ENCODE measurements at places on chromosomes 3 and 15.

GRCh38 chr3:152319256-152319655 lies 50.5 kb downstream of the MBNL1 start:
- DNase-seq: no peak

GRCh38 chr3:143770391-143770790 lies 77.9 kb downstream of the SLC9A9 start:
- DNase-seq: no peak

GRCh38 chr15:58086491-58086890 lies 21.0 kb upstream of the ALDH1A2 start:
- DNase-seq: no peak

- DNase-seq: no peak
These were observed 39.7 kb upstream of the ZNF280D start for GRCh38 chr15:56772868-56773639.

- DNase-seq: no peak
These were observed 60.4 kb downstream of the ARIH1 start for GRCh38 chr15:72534523-72534922.

GRCh38 chr3:40975711-40976121 lies 223.6 kb upstream of the CTNNB1 start:
- DNase-seq: no peak

GRCh38 chr3:118380576-118380975 lies 654.1 kb downstream of the IGSF11 start:
- DNase-seq: no peak

GRCh38 chr3:116199063-116199462 lies 246.2 kb downstream of the LSAMP start:
- DNase-seq: no peak

DNA sequence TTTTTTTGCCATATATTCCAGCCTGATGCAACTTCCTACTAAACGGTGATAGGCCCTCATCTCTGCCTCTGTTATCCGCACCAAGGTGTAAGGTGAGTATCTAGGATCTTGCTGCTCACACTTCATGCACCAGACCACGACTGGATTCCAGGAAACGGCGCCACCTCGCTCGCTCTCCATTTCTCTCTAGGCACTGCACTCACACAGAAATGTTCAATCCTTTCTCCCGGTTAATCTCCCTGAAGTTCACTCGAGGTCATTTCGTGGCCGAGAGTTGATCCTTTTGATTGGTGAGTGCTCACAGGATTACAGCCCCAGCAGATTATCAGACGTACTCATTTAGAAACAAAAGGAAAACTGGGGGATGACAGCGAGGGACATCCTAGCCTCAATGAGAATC lies 28.1 kb downstream of the MCF2L2 start:
- no peak for DNase-seq

DNA sequence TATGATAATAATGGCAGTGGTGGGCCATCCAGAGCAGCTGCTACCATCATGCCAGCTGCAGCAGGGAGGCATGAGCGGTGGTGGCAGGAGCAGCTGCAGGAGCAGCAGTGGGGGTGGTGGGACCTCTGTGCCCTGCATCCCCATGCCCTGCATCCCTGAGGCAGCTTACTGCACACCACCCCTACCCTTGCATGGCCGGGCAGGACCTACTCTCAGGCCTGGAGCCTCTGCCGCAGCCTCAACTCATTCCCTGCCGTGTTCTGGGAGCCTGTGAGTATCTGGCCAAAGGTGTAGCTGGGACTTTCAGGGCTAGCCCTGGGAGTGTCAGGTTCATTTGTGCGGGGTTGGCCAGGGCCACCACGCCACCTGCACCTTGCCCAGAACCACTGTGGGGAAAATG lies 3.3 kb upstream of the XCR1 start:
- no peak for DNase-seq

GRCh38 chr3:170414202-170414663 lies 4.4 kb upstream of the CLDN11 start:
- no peak for DNase-seq

GRCh38 chr3:74107451-74107850 lies 482.7 kb upstream of the PDZRN3 start:
- DNase-seq: no peak

- DNase-seq: no peak
These were observed 72.9 kb downstream of the CLASP2 start for GRCh38 chr3:33645060-33645647.
